ENCODE measurements at places on chromosomes 2 and 18.
A peak's percentile ranks its signal among the peaks of the same experiment; 100 is the strongest.

- peak; percentile 88 for DNase-seq
Observed at GRCh38 chr2:82837588-82838304, 1621.3 kb downstream of the SUCLG1 start.

- DNase-seq = no peak
Observed at GRCh38 chr2:233112776-233113452, 52.8 kb downstream of the INPP5D start.

DNA sequence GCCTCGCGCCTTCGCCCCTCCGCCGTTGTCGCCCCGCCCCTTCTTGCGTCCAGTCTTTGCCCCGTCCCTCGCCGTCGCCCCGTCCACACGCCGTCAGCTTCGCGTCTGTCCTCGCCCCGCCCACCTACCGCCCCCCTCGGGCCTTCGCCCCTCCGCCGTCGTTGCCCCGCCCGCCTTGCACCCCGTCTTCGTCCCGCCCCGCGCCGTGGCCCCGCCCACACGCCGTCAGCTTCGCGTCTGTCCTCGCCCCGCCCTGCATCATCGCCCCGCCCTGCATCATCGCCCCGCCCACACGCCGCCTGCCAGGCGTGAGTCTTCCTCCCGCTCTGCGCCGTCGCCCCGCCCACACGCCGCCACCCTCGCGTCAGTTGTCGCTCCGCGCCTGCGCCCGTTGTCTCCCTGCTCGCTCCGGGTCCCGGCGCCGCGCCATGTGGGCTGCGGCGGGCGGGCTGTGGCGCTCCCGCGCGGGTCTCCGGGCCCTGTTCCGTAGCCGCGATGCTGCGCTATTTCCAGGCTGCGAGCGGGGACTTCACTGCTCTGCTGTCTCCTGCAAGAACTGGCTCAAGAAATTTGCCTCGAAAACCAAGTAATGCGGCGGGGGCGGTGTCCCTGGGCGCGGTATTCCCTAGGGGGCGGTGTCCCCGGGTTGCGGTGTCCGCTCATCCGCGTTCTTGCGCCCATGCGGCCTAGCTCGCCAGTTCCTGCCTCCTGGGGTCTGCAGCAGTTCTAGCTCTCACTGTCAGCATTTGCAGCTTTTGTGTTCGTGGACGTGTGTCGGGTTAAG is at the start of gene RBFA:
Gene RBFA, plus strand, starts transcription at position 367 of the 784 bp plus-strand sequence. Its CDS starts 62 bp downstream, at position 429.
- DNase-seq = peak; percentile 63

DNA sequence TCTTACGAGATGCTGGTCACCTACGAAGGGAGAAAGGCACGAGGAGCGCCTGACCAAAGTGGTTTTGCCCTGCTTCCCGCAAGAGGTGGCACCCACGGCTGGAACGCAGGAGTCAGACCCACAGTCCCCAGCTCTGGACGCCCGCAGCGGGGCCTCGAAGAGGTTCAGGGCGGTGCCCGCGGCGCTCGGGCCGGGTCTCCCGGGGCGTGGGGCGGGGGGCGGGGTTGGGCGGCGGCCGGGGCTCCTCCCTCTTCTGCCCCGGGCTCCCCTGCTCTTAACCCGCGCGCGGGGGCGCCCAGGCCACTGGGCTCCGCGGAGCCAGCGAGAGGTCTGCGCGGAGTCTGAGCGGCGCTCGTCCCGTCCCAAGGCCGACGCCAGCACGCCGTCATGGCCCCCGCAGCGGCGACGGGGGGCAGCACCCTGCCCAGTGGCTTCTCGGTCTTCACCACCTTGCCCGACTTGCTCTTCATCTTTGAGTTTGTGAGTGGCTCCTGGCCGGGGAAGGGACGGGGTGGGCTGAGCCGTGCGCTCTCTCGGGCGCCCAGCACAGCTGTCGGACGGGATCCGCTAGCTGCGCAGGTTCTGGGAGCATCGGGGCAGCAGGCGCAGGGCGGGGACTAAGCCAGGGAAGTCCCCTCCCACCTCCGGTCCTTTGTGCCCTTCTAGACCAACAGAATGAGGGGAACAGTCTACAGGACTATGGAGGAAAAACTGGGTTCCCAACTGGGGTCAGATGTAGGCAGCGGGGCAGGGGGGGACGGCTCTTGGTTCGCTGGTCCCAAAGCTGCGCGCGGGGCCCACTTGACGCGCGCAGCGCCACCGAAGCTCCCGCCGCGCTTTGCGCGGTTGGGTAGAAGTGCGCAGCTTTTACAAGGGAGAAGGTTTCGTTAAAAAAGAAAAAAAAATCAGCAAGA is at the start of gene MAL:
Gene MAL, plus strand, starts transcription at position 303 of the 914 bp plus-strand sequence. Its CDS starts 85 bp downstream, at position 388.
- no peak for DNase-seq

DNA sequence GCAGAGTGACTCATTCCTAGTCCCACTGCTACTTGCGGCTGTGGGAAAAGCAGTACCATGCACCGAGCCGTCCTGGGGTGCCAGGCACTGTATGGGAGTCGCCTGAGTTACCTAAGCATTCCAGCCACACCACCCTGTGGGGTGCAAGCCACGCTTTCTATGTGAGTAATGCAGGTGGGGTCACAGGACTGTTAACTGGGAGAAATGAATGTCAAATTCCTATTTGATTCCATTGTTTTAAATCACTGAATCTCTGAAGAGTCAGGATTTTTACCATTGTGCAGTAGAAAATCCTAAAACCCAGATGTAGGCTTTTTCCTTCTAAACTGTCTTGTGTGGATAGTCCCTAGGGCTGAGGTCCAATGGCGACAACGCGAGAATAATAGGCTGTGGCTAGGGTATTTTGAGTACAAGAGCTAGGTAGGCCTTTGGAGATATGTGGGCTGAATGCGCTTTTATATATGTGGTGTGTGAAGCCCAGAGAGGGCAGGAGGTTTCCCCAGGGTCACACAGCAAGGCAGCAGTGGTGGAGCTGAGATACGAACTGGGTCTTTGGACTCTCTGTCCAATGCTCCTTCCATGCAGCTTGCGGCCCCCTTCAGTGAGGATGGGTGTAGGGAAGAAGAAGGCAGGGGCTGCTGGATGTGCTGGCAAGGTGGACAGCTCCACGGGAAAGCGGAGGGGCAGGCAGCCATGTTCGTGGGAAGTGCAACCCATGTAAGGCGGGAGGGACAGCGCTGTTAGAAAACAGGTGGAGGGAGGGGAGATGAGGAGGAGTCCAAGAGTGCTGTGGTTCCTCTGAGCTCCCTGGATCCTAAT is 83.2 kb downstream of the DDX1 start:
- DNase-seq = no peak

- no peak for DNase-seq
Observed at GRCh38 chr2:143382573-143382972, 253.4 kb downstream of the ARHGAP15 start.

DNA sequence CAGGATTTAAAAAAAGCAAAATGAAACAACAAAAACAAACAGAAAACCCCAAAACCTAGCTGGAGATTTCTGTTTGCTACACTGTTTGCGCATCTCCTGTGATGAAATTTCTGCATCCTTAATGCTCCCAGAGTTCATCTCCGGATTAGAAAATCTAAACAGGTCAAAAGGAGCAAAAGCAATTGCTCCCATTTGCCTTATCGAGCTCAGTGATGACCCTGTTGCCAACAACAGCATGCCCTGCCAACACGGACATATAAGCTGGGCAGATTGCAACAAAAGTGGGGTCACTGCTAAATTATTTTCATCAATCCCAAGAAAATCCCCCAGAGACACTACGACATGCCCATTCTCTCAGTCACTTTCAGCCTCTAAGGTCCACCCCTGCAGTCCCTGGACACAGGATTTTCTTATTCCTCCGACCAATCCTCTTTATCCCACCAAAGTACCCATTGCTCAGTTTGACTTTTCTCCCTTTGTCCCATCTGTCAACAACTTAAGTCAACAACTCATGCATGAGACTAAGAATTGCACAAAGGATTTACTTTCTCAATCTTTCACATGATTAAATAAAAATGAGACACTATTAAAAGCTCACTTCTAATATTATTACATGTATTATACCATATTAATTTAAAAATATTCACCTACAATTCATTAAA is 67.8 kb downstream of the ABCG8 start:
- no peak for DNase-seq

DNA sequence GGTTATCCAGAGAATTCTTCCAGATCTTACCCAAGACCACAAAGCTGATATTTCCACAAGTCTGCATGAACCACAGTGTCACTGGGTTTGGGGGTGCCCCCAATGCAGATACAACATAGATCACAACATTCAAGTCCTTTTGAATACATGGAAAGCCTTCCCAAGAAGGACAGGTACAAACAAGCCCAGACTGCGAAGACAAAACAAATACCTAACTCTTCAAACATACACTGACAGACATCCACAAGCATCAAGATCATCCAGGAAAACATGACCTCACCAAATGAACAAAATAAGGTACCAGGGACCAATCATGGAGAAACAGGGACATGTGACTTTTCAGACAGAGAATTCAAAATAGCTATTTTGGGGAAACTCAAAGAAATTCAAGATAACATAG is 93.1 kb downstream of the MDH1 start:
- DNase-seq = no peak

DNA sequence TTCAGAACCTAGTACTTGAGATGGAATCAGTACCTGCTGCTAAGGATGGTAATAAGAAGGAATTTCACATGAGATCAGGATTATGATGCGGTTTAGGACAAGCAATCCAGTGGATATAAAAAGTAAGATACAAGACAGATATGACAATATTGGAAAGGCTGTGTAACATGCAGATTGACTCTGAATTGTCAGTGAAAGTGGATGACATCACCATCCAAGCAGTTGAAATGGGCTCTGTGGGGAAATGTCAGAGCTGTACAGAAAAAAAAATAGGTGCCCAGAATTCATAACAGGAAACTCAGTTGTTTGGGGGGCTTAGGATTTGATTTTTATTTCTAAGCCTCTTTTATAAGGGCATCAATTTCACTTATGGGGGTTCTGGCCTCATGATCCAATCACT is 438.3 kb downstream of the SPAG16 start:
- DNase-seq = no peak

- no peak for DNase-seq
Observed at GRCh38 chr2:47499621-47500309, 96.8 kb downstream of the MSH2 start.

DNA sequence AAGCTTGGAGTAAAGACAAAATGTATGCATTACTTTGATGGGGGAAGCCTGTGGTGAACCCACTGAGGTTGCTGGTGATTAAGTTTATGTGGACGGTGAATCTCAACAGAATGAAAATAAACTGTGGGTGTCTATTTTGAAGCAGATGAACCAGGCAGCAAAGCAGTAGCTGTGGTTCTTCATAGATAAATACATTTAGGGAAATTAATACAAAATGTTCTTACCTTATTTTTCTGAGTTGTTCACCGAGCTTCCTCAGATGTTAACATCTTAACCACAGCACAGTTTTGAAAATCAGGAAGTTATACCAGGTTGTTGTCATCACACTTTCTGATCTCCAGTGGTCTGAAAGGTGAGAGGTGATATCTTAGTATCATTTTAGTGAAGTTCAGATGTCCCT is 53.9 kb downstream of the NCK2 start:
- DNase-seq = no peak

GRCh38 chr18:59987102-59987501 is 87.3 kb downstream of the PMAIP1 start:
- no peak for DNase-seq

DNA sequence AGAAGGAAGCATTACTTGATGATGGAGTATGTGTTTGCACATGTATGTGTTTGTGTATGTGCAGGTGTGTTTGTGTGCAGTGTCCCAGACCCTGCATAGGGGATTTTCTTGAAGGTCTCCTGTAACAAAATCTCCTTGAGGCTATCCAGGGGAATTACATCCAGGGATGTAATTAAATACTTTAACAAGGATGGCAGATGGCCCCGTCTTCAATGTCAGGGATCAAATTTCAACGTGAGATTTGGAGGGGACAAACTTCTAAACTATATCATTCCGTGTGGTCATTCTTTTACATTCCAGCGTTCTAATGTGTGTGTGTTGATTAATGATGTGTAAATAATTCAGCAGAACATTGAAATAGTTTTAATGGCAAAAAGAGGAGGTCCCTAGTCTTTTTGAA is 3.3 kb downstream of the UGT1A9 start:
- DNase-seq = no peak

GRCh38 chr18:57241869-57242268 is 95.0 kb downstream of the BOD1L2 start:
- no peak for DNase-seq

- DNase-seq = no peak
Observed at GRCh38 chr2:14944562-14945346, 312.2 kb downstream of the LRATD1 start.

DNA sequence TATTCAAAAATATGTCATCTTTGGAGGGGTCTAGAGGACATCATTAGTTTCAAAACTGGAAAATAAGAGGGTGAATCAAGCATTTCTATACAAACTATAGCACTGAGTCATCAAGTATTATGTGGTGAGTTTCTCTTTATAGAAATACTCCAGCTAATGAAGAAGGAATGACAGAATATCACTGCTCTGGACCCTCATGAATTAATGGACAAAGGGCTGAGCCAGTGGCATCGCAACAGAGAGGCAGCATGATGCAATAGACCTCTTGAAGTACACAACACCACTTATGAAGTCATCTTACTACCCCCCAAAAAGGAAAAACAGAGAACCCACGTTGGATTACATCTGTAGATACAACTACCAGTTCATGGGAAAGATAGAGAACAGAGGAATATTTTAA is 27.4 kb upstream of the EIF2AK3 start:
- peak; percentile 69 for DNase-seq

DNA sequence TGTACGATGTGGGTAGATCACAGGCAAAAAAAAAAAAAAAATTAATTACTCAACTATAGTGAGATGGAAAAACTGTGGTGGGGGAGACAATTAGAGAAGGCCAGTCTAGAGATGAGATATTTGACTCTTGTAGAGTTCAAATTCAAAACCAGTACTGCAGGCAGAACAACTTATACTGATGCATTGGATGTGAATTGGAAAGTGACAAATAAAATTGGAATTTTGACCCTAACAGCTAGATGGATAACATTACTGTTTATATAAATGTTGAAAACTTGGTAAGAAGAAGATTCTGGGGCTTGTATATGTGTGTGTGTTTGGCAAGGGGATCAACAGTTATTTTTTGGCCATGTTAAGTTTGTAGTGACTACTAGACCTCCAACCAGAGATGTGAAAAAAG is 256.9 kb downstream of the RND3 start:
- no peak for DNase-seq

DNA sequence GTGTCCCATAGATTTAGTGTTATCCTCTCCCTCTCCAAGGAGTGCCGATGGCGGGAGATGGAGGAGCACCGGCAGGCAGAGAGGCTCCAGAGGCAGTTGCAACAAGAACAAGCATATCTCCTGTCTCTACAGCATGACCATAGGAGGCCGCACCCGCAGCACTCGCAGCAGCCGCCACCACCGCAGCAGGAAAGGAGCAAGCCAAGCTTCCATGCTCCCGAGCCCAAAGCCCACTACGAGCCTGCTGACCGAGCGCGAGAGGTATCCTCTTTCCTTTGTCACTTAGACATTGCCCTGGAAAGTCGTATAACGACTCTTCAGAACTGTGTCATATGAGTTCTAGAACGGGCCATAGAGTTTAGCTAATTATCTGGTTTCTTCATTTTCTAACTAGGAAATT is 132.2 kb upstream of the IL1R2 start:
- no peak for DNase-seq

DNA sequence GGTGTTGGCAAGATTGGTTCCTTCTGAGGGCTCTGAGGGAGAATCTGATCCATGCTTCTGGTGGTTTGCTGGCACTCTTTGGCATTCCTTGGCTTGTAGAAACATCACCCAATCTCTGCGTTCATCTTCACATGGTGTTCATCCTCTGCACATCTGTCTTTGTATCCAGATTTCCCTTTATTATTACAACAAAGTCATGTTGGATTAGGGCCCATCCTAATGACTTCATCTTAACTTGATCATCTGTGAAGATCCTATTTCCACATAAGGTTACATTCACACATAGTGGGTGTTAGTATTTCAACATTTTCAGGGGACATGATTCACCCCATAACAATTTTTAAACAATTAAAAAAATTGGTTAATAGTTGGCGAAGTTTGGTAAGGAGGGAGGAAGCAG is 177.4 kb upstream of the CWC22 start:
- peak; percentile 56 for DNase-seq

- DNase-seq = no peak
Observed at GRCh38 chr2:67476809-67477790, 80.0 kb downstream of the ETAA1 start.

Data from HS-5 (cell line).